ENCODE measurements at places on chromosomes 3 and 15.
A peak's percentile ranks its signal among the peaks of the same experiment; 100 is the strongest.

DNA sequence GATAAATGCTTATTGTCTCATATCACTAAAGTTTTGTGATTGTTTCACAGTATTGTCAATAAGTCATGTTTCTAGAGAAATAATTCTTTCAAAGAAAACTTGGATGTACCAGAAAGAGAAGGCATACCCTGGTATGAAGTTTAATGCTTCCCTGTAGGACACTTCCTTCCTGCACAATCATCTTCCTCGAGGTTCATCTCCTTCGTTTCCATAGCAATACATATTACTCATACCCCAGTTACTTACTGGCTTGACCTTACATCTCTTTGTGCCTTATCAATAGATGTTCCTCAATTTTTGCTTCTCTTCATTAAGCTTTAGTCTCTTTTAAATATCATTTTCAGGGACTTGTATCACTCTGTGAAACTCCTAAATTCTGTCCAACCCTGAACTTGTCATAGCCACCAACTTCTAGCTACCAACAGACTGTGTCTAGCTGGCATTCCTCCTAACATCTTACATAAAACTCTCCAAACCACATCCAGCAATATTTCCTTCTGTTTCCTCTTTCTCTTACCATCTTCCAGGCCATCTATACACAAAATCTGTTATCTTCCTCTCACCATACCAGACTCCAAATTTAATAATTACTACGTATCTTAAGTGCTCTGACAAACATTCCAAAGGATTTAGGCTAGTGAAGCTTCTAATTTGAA is 134.3 kb downstream of the GADL1 start:
- no peak for DNase-seq

DNA sequence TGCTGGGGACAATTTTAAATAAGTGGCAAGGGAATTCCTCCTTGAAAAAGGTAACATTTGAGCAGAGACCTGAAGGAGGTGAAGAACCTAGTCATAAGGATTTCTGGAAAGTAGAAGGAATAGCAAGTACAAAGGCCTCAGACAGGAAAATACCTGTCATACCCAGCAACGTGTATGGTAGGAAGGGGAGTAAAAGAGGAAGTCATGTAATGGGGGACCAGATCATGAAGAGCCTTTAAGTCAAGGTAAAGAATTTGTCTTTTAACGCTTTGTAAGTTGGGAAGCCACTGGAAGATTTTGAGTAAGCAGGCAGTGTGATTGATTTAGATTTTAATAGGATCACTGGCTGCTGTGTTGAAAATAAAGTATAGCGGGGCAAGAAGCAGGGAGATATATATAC is 43.4 kb upstream of the FAH start:
- no peak for DNase-seq

DNA sequence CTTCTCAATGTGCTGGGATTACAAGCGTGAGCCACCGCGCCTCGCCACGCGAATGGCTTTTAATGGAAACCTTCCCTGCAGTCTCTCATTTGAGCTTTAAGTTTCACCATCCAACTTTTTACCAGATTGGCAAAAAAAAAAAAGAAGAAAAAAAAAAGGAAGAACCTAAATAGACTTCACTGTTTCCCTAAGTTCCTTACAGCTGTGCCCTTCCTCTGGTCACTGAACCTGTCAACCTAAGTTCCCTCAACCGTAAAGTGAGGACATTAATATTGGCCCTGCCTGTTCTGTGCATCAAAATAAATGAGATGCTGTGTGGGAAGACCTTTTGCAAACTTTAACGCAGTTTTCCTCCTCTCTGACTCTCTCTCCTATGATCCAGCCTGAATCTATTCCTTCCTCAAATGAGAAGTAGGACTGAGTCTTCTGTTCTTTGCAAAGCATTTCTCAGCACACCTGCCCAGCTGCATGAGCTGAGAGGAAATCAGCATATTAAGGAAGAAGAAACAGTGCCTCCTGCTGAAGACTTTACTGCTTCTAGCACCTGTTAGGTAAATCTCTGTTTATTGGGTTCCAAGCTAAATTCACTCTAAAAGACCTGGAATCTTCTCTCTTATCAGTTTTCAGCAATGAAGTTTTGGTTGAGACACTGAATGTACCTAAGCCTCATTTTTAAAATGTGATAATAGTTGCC is 99.6 kb upstream of the ETV5 start:
- no peak for DNase-seq

- no peak for DNase-seq
These were observed 31.5 kb downstream of the KLHL18 start for GRCh38 chr3:47314056-47314764.

GRCh38 chr3:24232784-24233183 is 261.9 kb downstream of the THRB start:
- no peak for DNase-seq

GRCh38 chr3:67713764-67714469 is 59.5 kb upstream of the SUCLG2 start:
- DNase-seq = no peak

- no peak for DNase-seq
These were observed 6.5 kb upstream of the CPEB1 start for GRCh38 chr15:82653483-82654168.

GRCh38 chr3:132660811-132661070 is 612 bp downstream of the UBA5 start:
- DNase-seq = no peak

- DNase-seq = peak; percentile 83
These were observed 54.7 kb downstream of the LRRC28 start for GRCh38 chr15:99305761-99306505.

DNA sequence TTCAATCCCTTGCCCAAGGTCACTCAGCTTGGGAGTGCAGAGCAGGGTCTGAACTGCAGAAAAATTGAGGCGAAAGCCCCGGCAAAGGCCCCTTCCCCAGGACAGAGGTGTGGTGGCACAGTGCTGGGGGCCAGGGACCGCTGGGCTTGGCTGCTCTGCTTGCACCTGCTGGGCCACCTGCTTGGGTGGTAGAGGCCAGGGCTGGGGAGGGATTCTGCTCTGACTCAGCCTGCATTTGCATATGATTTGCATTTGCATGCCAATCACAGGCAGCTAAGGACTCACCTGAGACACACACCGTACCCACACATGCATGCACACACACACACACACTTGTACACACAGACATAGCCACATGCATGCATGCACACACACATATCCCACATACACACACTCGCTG is 9.9 kb downstream of the GRM2 start:
- DNase-seq = no peak

GRCh38 chr3:55364421-55364820 is 122.7 kb downstream of the WNT5A start:
- no peak for DNase-seq

GRCh38 chr3:15332405-15333098 is at the start of gene SH3BP5:
TSS of gene SH3BP5 (minus strand) at chr3:15332586. CDS start at chr3:15332408, 178 bp downstream.
- peak; percentile 85 for DNase-seq

DNA sequence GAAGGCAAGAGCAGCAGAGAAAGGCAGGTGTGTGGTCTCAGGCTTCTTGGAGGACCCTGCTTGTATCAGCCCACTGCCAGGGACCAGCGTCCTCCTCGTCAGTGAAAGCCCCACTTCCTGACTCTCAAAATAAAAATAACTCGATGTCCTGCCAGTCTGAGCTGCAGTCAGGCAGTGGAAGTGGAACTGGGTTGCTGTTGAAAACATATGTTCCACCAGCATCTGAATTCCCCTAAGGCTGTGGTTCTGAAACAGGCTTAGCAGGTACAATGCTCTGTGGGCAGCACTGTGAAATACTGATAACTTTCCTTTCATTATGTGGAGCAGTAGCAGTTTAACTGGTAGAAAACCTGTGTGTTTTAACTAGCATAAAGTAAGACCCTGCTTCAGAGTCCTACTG is 121.6 kb upstream of the EIF1B start:
- DNase-seq = no peak
